Effector memory CD8-positive, alpha-beta T cell (primary cell): ENCODE measurements at places on chromosomes 2 and 18.

DNA sequence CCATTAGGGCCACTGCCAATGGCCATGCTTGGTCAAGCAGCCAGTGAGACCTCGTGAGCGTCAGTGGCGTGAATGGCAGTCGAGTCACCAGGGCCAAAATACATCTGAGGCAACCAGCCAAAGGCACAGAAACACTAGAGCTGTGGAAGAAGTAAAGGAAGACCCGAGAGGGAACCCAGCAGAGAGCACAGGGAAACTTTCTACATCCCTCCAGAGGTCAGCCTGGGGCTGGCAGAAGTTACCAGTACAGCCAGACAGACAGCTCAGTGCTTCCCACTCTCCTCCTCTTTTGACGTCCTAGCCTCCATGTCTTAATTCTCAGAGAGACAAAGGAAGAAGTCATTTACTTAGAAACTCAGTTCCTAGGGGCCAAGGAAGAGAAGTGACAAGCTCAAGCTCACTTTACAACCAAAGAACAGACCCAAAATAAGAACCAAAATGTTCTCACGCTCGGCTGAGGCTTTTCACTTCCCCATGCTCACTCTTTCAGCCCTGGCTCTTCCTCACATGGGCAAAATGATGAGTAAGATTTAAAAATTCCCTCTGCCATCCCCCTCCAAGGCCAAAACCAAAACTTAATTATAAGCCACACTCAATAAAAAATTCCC lies 8.7 kb downstream of the CYRIA start:
- peaks cover 29% of the 10 kb centered on the region for H3K4me1 ChIP-seq
- no peaks in the 10 kb centered on the region for H3K27me3 ChIP-seq
- no peak overlapping the region for H3K27ac ChIP-seq
- no peak overlapping the region for H3K4me3 ChIP-seq
- no peaks in the 10 kb centered on the region for H3K36me3 ChIP-seq

DNA sequence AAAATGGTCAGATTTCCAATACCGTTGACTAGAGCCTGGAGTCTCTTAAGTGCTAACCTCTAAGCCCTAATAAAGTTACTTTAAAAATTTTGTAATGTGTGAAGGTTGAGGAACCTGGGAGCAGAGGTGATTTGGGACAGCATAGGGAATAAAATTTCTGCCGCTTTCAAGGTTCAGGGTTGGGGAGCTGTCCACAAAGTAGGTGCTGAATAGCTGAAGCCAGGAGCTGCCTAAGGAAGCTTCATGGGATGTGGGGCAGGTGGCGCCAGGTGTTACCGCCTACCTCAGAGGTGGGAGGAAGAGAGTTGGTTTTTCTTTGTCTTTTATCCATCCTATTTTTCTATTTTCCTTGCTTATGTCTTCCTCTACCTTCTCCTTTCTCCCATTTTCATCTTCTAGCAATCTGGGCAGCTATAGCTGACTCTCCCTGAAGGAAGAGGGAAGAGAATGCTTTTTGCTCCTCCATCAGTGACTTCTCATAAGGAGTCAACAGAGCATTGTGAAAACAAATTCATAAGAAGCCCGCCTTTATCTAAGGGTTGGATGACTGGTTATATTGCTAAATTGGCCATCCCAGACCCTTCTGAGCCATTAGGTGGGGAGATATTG lies 178.7 kb downstream of the CLIP4 start:
- H3K4me1 ChIP-seq, result no peaks in the 10 kb centered on the region
- no peak for DNase-seq
- H3K4me3 ChIP-seq, result no peak overlapping the region
- H3K27me3 ChIP-seq, result peaks cover 80% of the 10 kb centered on the region

DNA sequence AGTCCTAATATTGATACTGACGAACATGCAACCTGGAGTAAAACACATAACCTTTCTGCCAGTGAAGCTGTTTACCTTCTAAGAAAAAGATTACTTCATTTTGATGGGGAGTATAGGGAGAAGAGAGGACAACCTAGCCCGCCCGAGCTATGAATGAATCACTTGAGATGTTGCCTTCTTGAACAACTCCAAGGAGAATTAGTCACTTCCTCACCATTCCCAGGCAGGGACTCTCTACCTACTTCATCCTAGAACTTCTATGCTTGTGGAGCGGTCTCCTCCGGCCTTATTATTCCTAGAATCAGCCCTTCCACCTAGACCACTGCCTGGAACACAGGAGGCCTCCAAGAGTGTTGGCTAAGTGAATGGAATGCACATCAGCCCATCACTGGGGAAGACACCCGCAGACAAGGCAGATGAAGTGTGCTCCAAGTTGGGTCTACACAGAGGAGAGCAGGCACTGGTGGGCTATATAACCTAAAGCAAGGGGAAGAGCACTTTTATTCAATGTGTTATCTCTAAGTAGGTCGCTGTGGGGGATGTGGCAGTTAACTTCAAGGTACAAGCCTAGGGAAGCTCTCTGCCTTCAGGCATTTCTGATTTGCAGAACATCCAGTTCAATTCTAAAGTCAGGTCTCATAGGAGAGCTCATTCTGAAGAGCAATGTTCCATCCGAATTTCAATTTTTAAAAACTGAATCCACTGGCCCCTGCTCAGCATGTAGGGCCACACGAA lies 57.4 kb downstream of the STK39 start:
- peaks cover 38% of the 10 kb centered on the region for H3K4me1 ChIP-seq
- no peaks in the 10 kb centered on the region for H3K27me3 ChIP-seq
- H3K27ac ChIP-seq, result peak overlapping the region; percentile 70
- H3K4me3 ChIP-seq, result no peak overlapping the region

DNA sequence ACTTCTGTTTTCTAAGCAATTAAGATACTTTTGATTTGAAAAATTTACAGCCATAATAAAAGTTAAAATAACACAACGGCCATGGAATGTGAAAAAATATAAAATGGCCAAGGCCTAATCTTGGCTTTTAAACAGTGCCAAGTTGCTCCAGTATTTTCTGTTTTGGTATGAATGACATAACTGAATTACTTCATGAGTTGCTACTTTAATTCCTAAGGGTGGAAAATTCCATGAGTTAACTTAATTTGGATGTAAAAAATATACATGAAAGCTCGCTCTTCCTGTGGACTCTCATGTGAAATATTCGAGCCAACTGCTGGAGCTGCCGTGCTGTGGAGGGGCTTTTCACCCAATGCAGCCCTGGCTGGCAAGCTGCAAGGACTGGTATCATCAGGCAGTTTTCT lies 286.0 kb upstream of the CCDC68 start:
- H3K4me1 ChIP-seq, result no peaks in the 10 kb centered on the region
- no peak overlapping the region for H3K4me3 ChIP-seq
- H3K36me3 ChIP-seq, result no peaks in the 10 kb centered on the region
- no peak for DNase-seq

DNA sequence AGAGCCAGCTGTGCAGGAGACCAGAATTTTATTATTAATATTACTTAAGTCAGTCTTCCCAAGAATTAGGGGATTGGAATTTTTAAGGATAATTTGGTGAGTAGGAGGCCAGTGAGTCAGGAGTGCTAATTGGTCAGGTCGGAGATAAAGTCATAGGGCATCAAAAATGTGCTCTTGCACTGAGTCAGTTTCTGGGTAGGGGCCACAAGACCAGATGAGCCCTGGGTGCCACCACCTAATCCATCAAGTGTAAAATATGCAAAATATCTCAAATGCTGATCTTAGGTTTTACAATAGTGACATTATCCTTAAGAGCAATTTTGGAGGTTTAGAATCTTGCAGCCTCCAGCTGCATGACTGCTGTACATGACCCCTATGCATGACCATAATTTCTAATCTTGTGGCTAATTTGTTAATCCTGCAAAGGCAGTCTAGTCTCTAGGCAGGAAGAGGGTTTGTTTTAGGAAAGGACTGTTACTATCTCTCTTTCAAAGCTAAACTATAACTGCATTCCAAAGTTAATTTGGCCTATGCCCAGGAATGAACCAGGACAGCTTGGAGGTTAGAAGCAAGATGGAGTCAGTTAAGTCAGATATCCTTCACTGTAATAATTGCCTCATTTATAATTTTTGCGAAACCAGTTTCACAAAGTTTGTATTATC lies 215.9 kb downstream of the RNF152 start:
- H3K27ac ChIP-seq, result no peak overlapping the region
- H3K27me3 ChIP-seq, result peaks cover 18% of the 10 kb centered on the region
- DNase-seq, result no peak
- H3K4me3 ChIP-seq, result no peak overlapping the region

GRCh38 chr18:68152770-68153169 lies 562.1 kb downstream of the TMX3 start:
- H3K36me3 ChIP-seq, result no peaks in the 10 kb centered on the region
- H3K4me1 ChIP-seq, result no peaks in the 10 kb centered on the region
- no peak for DNase-seq
- H3K27me3 ChIP-seq, result no peaks in the 10 kb centered on the region
- no peak overlapping the region for H3K27ac ChIP-seq

- peaks cover 5% of the 10 kb centered on the region for H3K36me3 ChIP-seq
- no peak overlapping the region for H3K4me3 ChIP-seq
- H3K27me3 ChIP-seq, result no peaks in the 10 kb centered on the region
- no peaks in the 10 kb centered on the region for H3K4me1 ChIP-seq
- no peak overlapping the region for H3K27ac ChIP-seq
Observed at GRCh38 chr2:82527124-82527523, 1932.0 kb downstream of the SUCLG1 start.

DNA sequence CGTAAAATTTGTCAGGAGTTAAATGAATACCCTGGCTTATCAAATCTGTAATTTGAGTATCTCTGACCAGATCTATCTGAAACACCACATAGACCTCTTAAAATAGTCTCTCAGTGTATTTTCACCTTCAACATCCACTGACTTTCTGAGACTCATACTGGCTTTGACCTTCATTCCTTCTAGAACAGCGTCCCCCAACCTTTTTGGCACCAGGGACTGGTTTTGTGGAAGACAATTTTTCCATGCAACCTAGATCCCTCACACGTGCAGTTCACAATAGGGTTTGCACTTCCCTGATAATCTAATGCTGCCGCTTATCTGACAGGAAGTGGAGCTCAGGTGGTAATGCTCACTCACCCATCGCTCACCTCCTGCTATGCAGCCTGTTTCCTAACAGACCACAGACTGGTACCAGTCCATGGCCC lies 3.2 kb downstream of the NBAS start:
- H3K4me1 ChIP-seq, result peaks cover 27% of the 10 kb centered on the region
- no peak for DNase-seq
- H3K36me3 ChIP-seq, result peaks cover 25% of the 10 kb centered on the region
- H3K27me3 ChIP-seq, result no peaks in the 10 kb centered on the region
- H3K4me3 ChIP-seq, result no peak overlapping the region

DNA sequence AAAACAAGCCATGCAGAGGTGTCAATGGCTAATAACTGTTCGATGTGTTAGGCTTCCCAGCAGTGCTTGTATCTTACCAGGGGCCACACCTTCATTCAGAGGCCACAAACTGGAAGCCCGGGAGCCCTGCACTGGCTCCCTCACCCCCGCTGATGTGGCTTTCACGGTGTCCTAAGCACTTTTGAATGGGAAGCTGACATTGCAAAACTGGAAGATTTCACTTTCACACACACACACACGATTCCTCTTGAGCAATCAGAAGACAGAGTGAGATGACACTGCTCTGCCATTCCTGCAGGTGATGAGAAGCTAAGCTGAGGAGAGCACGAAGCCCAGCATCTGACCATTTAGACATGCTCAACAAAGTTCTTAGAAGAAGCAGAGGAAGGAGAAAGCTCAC lies 8.6 kb upstream of the ZNF407 start:
- no peak for DNase-seq
- H3K27me3 ChIP-seq, result peaks cover 35% of the 10 kb centered on the region
- no peak overlapping the region for H3K27ac ChIP-seq
- H3K4me1 ChIP-seq, result peaks cover 6% of the 10 kb centered on the region
- H3K36me3 ChIP-seq, result peaks cover 3% of the 10 kb centered on the region

DNA sequence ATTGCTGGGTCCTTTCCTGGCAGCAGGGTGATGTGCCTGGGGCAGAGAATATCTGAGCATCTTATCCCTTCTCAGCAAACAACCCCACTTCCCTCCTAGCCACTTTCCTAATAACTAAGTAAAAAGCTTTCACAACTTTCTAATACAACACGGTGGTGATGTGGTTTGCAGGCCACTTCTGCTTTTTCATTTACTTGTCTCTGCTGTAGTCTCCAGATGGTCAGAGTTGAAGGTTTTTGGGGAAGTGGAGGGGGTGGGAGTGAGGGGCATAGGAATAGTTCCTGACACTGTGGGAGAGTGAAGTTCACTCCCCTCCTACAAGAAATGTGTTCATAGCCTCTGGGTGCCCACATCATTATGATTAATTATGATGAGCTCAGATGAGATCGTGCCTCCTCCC lies 11.6 kb downstream of the OXER1 start:
- peaks cover 1% of the 10 kb centered on the region for H3K4me1 ChIP-seq
- H3K4me3 ChIP-seq, result no peak overlapping the region
- no peak for DNase-seq
- H3K27me3 ChIP-seq, result no peaks in the 10 kb centered on the region
- H3K36me3 ChIP-seq, result peaks cover 8% of the 10 kb centered on the region
- peak overlapping the region; percentile 32 for H3K27ac ChIP-seq

- H3K4me1 ChIP-seq, result peaks cover 12% of the 10 kb centered on the region
- H3K27ac ChIP-seq, result no peak overlapping the region
- peak overlapping the region; percentile 67 for H3K4me3 ChIP-seq
- DNase-seq, result no peak
- H3K27me3 ChIP-seq, result peaks cover 95% of the 10 kb centered on the region
- peaks cover 36% of the 10 kb centered on the region for H3K36me3 ChIP-seq
Observed at GRCh38 chr2:176135035-176135440, 5.5 kb downstream of the HOXD8 start.

- H3K27me3 ChIP-seq, result no peaks in the 10 kb centered on the region
- H3K36me3 ChIP-seq, result no peaks in the 10 kb centered on the region
- no peak overlapping the region for H3K27ac ChIP-seq
Observed at GRCh38 chr2:8141079-8141707, 540.7 kb upstream of the ID2 start.

GRCh38 chr18:56511996-56512395 lies 126.4 kb downstream of the TXNL1 start:
- H3K27me3 ChIP-seq, result no peaks in the 10 kb centered on the region
- DNase-seq, result no peak
- H3K4me1 ChIP-seq, result no peaks in the 10 kb centered on the region
- H3K27ac ChIP-seq, result no peak overlapping the region
- no peaks in the 10 kb centered on the region for H3K36me3 ChIP-seq
- H3K4me3 ChIP-seq, result no peak overlapping the region

GRCh38 chr2:141392517-141393213 lies 738.2 kb downstream of the LRP1B start:
- DNase-seq, result no peak
- no peak overlapping the region for H3K27ac ChIP-seq

DNA sequence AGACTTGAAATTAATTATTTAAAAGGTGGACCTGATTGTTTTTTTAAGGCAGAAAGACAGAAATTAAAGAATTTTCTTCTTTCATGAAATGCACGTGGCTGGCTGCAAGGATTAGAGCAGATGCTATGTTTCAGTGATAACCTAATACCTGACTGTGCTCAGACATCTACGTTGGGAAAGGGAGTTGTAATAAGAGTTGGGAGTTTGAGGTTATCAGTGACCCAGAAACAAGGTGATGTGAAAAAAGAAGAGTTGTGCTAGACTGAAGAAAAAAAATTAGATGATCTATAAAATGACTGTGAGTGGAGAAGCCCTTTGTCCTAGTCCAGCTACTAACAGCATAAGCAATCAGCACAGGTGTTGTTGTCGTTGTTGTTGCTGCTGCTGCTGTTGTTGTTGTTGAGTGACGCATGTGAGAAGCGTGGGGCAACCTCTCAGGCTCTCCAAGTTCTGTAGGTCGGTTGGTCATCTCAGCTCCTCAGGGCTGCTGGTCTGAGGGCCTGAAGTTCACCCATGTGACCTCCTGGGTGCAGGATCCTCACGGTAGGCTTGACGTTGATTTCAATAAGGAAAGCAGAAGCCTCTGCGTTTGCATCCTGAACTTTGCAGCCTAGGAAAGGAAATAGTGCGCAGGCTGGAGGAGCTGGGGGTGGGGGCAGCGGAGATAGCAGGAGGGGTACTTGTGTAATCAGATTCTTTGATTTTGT lies 7.6 kb downstream of the POU3F3 start:
- no peak overlapping the region for H3K4me3 ChIP-seq
- H3K36me3 ChIP-seq, result peaks cover 9% of the 10 kb centered on the region
- H3K27me3 ChIP-seq, result peaks cover 90% of the 10 kb centered on the region
- DNase-seq, result no peak
- no peak overlapping the region for H3K27ac ChIP-seq
- peaks cover 11% of the 10 kb centered on the region for H3K4me1 ChIP-seq
